HFFc6 (cell line): ENCODE measurements at places on chromosomes 7 and 10.

DNA sequence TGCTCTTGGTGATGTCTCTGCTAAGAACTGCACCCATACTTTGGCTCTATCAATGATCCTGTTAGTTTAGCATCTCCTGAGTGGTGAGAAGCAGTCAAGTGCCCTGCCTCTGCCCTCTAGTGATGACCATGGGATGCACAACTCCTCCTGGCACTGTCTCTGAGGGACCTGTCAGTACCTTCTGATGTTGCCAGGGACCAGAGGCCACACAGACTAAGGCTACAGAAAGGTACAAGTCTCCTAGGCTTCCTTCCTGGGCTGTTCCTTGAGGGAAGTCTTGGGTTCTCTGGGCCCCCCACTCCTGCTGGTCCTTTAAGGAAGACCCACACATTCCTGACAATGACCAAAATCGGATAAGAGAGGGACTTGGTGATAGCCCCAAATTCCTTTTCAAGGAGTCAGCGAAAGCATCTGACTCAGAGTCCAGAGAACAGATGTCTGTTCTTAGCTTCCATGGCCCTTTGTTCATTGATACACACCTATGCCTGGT, 15.3 kb downstream of the NKX2-3 start:
- peak; percentile 34 for DNase-seq

DNA sequence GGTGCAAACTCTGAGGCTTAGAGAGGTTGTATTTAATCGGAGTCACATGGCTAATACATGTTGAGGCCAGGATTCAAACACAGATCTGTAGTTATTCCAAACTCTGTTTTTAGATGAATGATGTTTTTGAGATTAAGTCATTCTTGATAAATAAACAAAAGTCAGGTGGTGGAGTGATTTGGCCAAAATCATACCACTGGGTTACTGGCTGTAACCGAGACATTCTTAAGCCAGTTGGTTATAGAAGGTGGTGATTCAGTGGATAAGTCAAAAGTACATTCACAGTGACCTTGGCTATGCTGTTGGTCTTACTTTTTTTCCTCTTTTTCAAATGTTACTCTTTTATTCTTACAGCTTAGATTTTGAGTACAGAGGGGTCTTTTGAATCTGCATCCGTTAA, 361.4 kb downstream of the KIF20B start:
- no peak for DNase-seq

GRCh38 chr7:139355320-139355719, 4.4 kb upstream of the LUC7L2 start:
- no peak for DNase-seq

GRCh38 chr7:144987686-144988085, 151.8 kb upstream of the TPK1 start:
- DNase-seq = no peak

GRCh38 chr10:61452151-61452651, 980 bp downstream of the TMEM26 start:
- DNase-seq = no peak

- DNase-seq = peak; percentile 83
These were observed 159.1 kb downstream of the ARHGAP12 start for GRCh38 chr10:31769564-31769963.

GRCh38 chr7:75033826-75034225, 39.8 kb downstream of the RCC1L start:
- DNase-seq = no peak

DNA sequence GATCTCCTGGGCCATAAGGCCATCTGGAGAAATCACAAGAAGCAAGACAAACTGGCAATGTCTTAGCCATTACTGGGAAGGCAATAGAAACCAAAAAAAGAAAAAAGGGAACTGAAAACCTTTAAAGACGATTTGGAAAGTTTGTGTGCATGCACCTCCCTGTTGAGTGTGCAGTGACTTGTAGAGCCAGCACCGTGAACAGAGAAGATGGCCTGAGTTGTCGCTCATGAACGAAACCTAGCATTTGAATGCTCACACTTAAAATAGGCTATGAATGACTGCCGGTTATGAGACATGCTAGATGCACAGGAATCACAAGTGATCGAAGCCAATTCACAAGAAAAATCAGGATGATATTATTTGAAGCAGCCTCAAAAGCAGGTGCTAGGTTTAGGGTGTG, 151.3 kb upstream of the ADO start:
- no peak for DNase-seq

GRCh38 chr7:68235937-68236336, 1239.3 kb downstream of the TYW1 start:
- DNase-seq = no peak

GRCh38 chr7:105766421-105767073, 109.9 kb downstream of the ATXN7L1 start:
- no peak for DNase-seq
